ENCODE measurements at places on chromosomes 11 and 22.

DNA sequence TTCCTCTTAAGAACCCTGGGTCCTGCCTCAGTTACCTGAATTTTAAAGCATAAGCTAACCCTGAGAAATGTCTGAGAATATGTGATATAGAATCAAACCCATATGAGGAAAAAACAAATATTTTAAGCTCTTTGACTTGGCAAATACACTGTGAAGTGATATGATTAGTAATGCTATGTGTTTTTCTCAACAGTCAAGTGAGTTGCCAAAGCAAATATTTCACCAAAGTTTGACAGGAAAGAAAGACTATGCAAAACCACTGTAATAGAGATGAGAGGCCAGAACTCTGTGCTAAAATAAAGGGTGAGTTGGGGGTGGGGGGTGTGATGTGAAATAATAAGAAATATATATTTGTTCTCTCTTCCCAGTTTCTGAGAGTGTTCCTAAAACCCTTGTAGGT lies 613.5 kb upstream of the CCDC179 start:
- no peak for DNase-seq

- peak; percentile 41 for DNase-seq
These were observed 58.2 kb downstream of the ACER3 start for GRCh38 chr11:76918941-76919386.

- DNase-seq: no peak
These were observed 1068.9 kb downstream of the OPCML start for GRCh38 chr11:132463295-132464002.

GRCh38 chr11:70402016-70402415 lies 3.7 kb downstream of the CTTN start:
- DNase-seq: no peak

DNA sequence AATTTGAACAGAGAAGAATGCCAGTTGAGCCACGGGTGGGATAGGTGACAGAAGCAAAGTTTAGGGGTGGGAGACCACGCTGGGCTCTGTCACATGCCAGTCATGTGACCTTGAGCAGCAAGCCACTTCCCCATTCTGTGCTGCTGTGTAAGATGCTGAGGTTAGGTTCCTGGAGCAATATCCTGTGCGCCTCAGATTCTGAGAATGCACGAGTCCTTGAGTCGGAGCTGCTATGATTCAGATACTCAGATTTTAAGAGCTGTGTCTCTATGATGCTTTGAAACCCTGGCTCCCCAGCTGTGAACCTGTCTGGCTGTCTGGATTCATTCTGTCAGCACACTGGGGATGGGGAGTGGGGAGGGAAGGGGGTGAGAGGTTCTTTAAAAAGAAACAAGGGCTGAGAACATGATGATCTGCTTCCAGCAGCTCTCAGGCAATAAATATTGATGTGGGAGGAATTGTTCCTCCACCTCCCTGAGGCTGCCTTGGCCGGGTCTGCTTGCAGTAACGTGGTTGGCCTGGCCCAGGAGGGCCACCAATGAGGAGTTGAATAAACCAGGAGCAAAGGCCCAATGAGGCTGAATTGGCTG lies 24.0 kb downstream of the SLCO2B1 start:
- DNase-seq: peak; percentile 72

DNA sequence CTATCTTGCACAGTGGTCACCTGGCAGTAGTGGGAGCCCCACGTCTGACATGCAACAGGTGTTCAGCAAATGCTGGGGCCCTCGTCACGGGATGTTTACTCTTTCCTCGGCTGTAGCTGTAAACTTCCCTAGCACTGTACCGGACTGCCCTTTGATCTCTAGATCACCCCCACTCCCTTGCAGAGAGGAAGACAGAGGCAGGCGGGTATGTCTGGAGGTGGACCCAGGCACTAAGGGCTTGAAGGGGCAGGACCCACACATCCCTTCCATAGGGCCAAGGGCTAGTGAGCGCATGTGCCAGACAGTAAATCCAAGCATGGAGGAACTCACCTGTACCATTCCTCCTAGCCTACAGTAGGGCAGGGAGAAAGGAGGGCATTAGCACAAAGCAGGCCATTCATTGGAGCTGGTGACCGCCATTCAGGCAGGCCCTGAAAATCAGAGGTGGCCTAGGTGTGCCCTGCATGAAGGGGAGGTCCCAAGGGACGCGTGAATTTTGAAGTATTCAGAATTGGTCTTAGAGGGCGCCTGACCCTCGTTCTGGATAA lies 1.9 kb upstream of the SMTN start:
- DNase-seq: no peak

GRCh38 chr22:37396488-37397084 lies 30.7 kb downstream of the ELFN2 start:
- DNase-seq: no peak
